ENCODE measurements at places on chromosomes 1 and 21.

DNA sequence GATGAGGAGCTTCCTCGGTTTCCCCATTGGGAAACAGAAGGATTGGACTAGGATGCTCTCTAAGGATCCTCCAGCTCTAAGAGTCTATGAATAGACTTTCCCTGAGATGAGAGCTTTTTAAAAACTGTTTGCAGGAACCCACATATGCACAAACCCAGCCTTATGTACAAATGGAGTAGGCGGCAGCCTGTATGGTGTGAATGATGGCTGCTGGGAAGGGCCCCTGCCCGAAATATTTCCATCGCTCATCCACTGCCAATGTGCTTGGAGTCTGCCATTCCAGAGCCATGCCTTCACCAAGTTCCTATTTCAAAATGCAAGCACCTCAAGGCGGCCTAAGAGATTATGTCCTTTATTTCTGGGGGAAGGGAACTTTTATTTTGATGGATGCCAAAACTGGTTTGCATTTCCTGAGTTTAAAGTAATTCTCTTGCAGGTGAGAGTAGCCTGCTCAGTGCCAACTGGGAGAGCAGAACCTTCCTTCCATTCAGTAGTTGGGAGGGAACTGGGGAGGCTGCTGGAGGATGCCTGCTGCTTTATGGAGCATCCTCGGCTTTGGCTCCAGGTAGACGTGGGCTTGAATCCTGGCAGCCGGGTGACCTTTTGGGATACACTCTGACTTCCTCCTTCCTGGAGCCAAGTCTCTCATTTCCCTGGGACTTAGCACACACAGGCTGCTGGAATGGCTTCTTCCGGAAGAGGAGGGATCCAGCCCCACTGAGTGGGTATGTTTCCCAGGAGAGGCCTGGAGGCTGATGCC, 165.9 kb downstream of the ACTL8 start:
- DNase-seq, result no peak

GRCh38 chr1:150072959-150073358, 5.4 kb downstream of the VPS45 start:
- DNase-seq, result no peak

- DNase-seq, result peak; percentile 74
Observed at GRCh38 chr21:26280775-26281174, 110.2 kb upstream of the APP start.

GRCh38 chr1:243991650-243992049, 59.4 kb upstream of the ZBTB18 start:
- DNase-seq, result no peak

DNA sequence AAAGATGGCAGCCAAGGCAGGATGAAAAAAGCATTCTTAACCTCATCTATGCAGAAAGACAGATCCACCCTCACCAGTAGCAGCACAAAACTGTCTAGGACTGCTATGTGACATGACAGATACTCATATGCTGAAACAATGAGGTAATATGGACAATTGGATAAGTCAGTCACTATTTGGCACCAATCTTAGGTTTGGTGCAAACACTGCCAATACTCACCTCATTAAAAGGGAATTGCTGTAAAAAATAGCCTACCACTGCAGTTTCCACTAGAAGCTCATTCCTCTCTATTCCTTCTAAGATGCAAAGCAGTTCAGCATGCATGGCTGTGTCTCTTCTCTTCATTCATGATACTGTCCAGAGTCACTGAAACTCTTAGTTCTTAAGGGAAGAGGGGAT, 91.7 kb downstream of the TBX15 start:
- DNase-seq, result no peak

- no peak for DNase-seq
Observed at GRCh38 chr1:1753607-1754005, 24.7 kb downstream of the NADK start.

GRCh38 chr1:115771094-115771846, 2.8 kb upstream of the CASQ2 start:
- DNase-seq, result no peak

DNA sequence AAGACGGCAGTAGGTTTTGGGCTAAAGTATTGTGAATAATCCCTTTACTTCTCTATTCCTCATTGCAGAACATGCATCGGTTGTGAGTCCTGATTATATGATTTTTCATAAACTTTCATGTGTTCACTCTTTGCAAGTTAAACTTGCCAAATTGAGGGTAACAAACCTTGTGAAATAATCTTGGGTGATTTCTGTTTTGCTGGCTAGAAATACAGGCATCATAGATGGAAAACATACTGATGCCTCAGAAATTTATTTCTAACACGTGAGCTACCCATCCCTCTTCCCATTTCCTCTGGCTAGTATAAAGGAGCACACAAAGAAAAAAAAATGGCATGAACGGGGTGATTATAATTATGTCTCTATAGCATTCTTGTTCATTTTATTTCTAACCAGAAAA, 39.6 kb downstream of the RGS5 start:
- no peak for DNase-seq

- no peak for DNase-seq
Observed at GRCh38 chr1:162179121-162179520, 109.6 kb downstream of the NOS1AP start.

GRCh38 chr1:26072305-26072704, 4.9 kb upstream of the TRIM63 start:
- no peak for DNase-seq

GRCh38 chr1:26084091-26084561, 16.7 kb upstream of the TRIM63 start:
- DNase-seq, result no peak

DNA sequence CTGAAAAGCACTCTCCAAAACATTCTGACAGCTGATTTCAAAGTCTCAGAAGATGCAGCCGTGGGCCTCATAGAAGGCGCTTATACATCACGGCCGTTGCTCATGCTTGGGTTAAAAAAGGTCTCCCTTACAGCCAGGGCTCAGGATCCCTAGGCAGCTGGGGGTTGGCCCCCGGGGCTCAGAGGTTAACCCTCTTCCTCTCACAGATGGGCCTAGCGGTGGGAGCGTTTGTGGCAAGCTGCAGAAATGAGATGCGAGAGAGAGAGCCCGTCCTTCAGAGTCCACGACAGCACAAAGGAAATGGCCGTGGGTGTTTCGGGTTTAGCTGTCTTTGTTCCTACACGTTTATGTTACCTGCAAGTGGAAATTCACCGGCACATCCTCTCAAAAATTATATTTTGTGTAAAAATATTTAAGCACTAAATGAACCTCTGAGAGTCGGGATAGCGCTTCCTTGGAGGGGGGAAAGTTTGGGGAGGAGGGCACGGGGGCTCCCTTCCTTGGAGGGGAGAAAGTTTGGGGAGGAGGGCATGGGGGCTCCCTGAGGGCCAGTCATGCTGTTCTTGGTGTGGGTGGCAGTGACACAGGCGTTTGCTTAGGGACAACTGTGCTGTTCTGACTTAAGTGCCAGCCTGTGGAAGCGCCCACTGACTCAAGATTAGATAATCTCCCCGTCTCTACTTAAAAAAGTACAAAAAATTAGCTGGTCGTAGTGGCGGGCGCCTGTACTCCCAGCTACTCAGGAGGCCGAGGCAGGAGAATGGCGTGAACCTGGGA, 20.5 kb upstream of the PRDM15 start:
- no peak for DNase-seq

- DNase-seq, result no peak
Observed at GRCh38 chr1:26923711-26924110, 2.2 kb downstream of the NUDC start.

DNA sequence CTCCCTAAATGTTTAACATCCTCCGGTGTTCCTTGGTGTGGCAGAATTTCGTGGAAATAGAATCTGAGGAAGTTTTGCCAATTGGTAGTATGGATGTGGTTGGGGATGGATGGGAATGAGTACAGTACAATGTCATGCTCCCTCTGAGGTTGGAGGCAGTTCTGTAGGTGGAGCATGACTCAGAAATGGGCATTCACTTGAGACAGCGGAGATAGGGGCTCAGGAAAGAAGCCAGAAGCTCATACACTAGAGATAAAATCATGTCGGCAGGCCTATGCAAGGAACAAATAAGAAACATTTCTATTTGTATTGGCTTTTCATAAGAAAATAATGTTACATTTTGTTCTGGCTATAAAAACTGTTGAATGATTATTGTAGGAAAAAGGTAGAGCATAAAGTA, 196.0 kb downstream of the URB2 start:
- DNase-seq, result no peak

DNA sequence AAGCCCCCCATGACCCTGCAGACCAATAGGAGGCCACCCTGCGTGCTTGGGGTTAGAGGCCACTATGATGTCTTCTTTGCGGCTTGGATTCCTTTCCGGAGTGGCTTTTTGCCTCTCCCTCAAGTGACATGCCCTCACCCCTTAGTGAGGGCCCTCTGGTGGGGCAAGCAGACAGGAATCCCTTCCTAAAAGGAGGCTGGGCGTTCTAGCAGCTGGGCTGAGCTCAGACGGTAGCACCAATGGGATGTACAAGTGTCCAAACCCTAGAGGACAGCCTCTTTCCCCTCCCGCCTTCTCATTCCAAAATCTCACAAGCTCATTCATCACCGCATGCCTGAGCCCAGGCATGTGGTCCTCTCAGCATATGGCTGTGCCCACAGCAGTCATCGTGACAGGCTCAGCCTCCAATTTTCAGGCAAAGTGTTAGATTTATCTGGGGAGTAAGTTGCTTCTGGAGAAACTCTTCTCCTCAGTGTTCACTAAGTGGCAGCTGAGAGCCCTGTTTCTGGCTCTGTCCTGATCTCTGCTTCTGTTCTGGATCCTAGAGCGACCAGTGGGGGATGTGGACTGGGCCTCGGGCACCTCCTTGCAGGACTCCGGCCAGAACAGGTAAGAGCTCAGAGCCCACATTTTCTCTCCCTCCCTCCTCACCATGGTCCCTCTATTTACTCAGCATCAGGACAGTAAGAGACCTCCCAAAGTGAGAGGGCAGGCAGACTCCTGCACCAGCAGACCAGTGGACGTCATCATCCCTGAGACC, 4.8 kb downstream of the KIAA1614 start:
- no peak for DNase-seq

DNA sequence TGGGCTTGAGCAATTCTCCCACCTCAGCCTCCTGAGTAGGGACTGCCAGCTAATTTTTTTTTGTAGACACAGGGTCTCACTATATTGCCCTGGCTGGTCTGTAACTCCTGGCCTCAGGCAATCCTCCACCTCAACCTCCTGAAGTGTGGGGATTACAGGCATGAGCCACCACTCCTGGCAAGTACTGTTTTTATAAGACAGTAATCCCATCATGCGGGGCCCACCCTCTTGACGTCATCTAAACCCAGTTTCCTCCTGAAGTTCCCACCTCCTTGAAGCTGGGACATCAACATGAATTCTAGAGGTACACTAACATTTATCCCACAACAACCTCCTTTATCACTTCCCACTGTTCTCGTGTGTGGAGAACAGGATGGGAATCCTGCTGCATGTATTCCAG, 104.7 kb downstream of the SPATA46 start:
- no peak for DNase-seq

DNA sequence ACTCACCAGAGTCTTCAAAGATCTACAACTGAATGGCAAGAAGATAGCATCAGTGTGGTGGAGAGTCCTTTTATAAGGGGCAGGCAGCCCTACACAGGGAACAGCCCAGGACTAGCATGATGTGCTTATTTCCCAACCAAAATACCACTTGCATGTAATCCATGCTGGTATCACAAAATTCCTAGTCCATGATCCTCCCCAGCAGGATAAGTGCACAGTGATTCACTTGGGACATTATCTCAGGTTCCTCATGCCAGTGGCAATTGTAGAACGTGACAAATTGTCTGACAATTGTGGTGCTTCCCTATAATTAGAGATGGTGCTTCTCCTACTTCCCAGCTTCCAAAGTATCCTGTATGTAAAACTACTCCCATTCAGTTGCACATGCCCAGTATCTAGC, at the start of gene SPRR2G:
Gene SPRR2G, minus strand, starts transcription at position 45 of the 400 bp plus-strand sequence. CDS start 780 bp downstream, outside the sequence.
- no peak for DNase-seq

- no peak for DNase-seq
Observed at GRCh38 chr1:219461981-219462400, 150.9 kb downstream of the ZC3H11B start.

- DNase-seq, result no peak
Observed at GRCh38 chr1:59242370-59242769, 54.5 kb upstream of the FGGY start.

DNA sequence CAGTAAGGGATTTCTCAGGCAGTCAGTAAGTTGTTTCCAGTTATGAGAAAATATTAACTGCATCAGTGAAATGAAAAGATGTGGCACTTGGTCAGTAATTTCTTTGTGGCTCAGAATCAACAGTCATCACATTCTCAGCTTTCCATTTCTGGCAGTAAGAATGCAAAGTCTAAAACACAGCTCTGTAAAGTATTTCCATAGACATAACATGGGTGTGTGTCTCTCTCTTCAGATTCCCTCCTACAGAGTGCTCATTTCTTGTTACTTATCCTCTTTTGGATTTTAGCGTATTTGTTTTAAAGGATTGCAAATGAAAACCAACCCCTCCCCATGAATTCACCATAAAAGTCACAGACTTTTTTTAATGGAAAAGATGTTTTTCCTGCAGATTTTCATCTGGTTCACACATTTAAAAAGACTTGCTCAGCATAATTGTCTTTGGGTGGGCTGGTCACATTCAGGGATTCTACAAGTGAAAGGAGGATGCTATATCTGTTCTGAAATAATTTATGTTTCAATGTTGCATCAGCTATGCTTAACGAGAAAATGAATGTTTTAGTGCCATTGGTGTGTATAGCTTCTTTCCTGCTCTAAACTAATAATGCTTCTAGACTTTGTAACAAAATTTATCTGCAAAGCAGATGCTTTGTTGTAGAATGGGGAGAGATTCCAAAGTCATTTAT, 34.6 kb upstream of the CD55 start:
- no peak for DNase-seq

DNA sequence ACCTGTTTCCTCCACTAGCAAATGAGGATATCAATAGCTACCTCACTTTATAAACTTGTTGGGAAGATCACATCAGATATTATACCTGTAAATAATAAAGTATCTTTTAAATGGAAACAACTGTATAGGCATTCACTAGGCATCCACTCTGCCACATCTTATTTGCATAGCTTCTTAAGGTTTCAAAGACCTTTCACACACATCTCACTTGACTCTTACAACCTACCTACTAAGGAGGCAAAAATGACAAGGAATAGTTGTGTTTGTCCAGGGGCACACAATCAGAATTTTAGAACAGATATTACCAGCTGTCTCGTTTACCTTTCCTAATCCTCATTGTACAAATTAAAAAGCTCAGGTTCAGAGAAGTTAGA, 51.5 kb downstream of the VANGL2 start:
- no peak for DNase-seq

GRCh38 chr1:117388328-117388727, 21.1 kb downstream of the MAN1A2 start:
- no peak for DNase-seq

GRCh38 chr1:24991697-24992096, 61.6 kb upstream of the RUNX3 start:
- peak; percentile 6 for DNase-seq

- DNase-seq, result no peak
Observed at GRCh38 chr1:109622137-109622892, 2.7 kb downstream of the AMPD2 start.

DNA sequence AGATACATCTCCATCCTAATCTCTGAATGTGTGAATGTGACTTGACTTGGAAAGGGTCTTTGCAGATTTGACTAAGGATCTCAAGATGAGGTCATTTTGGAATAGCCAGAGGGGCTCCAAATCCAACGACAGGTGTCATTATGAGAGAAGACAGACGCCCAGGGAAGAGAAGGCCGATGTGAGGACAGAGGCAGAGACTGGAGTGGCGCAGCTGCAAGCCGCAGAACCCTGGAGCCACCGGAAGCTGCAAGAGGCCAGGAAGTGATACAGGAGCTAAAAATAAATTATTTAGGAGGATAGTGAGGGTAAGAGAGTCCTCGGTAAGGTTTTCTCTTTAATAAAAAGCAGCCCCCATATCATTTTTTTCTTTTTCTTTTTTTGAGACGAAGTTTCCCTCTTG, 9.7 kb upstream of the AADACL4 start:
- DNase-seq, result no peak

- DNase-seq, result no peak
Observed at GRCh38 chr1:8831340-8831739, 13.9 kb upstream of the RERE start.
